Fibroblast of skin of right biceps (primary cell): ENCODE measurements at places on chromosomes 13 and 19.

DNA sequence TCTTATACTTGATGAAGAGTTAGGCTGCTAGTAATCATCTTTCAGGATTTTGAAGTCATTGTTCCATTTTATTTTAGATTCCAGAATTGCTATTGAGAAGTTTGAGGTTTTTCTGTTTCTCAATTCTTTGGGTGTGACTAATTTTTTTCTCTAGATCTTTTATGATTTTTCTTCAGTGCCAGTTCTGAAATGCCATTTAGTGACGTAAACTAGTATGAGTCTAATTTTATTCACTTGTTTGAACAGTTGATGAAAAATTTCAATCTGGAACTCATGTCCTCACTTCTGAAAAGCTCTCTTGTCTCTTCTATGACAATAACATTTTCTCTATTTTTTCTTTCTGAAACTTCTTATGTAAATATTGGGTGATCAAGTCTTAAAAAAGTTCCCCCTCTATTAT is 188.5 kb upstream of the HTR2A start:
- DNase-seq: peak; percentile 67

DNA sequence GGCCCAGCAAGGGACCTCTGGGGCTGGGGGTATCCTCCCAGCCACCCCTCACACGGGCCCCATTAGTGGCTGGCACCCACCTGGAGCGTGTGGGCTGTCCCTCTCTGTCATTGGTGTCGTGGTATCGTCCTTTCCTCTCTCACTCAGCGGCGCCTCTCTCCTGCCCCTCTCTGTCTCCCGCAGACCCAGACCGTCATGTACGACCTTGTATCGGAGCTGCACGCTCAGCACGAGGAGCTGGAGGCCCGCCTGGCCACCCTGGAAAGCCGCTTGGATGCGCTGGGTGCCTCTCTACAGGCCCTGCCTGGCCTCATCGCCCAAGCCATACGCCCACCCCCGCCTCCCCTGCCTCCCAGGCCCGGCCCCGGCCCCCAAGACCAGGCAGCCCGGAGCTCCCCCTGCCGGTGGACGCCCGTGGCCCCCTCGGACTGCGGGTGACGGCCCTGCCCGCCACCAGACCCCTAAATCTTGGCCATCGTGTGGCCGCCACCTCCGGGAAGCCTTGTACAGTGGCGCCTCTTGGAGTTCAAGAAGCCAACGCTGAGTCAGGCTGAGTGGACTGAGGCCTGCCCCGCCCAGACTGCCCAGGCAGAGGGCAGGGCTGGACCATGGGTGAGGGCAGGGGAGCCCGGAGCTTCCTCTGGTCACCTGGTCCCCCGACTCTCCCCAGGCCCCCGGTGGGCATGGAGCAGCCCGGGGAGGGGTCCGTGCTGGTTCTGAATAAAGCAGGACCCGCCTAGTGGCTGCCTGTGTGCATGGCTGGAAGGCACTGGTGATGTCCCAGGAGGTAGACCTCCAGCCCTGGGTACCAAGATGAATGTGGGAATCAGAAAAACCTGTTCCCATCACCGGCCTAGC is 9.8 kb upstream of the ARRDC2 start:
- DNase-seq: no peak

DNA sequence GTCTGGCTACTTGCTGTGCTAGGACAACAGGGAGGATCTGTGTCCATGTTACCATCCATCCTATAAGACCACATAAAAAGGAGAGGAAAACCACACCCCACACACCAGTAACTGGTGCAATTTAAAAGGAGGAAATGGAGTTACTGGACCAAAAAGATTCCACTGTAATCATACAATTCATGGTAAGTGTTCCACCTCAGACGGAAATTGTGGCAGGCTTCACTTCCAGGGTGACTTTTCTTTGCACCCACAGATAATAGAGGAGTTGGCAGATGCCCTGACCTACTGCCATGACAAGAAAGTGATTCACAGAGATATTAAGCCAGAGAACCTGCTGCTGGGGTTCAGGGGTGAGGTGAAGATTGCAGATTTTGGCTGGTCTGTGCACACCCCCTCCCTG is 2.4 kb downstream of the AURKC start:
- no peak for DNase-seq

- DNase-seq: no peak
Observed at GRCh38 chr19:32631381-32631780, 43.6 kb downstream of the ANKRD27 start.

GRCh38 chr13:108957369-108958012 is 328.1 kb downstream of the MYO16 start:
- DNase-seq: peak; percentile 91

DNA sequence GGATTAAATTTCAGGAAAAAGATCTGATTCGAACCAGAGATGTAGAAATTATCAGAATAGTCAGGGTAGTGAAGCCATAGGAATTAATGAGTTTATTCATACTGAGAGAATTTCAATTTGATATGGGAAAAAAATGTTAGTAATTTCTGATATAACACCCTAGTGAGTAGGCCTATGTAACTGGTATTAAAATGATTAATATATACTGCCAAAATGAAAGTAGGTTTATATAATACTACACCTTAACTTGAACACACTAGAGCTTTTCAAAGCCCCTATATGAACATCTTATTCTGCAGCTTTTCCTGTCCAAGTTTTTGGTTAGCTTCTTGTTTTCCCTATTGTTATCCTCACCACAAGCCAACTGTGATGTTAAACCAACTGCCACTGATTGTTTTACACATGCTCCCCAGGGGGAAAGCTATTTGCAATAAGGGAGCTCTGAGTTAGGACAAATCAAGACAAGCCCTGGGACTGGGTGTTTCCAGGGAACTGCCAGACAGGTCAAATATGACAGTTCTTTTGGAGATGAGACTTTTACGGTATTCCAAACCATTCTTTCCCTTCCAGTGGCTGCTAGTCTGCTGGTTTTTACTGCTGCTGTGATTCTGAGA is 45.3 kb downstream of the FNDC3A start:
- peak; percentile 15 for DNase-seq

GRCh38 chr13:37001921-37002250 is 1.3 kb downstream of the EXOSC8 start:
- no peak for DNase-seq

DNA sequence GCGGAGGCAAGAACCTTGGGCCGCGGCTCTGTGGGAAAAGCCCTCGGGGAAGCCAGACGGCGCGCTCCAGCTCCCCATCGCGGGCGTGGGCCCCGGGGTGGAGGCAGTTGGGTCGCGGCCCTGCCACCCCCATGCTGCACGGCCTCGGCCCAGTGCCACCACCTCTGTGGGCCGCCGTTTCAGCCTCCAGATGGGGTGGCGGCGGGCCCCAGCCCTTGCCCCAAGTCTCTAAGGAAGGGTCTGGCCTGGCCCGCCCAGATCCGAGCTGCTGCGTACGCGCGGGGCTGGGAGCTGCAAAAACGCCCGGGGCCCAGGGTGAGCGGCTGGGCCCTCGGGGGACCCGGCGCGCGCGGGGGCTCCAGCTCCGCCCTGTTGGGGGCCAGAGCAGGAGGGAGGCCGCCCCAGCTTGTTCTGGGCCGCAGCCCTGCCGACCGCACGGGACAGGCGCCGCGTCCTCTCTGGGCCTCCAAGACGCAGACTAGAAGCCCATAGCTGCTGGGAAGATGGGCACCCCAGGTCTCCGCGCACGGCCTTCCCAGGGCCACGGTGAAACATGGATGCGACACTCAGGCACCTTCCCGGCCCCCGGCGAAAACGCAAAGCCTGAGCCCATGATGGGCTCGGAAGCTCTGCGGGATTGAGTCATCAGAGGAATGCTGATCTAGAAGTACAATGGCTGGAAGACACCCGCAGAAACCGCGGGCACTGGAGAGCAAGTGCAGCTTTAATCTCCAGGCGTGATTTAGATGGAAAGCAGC is 110.1 kb downstream of the KCTD15 start:
- peak; percentile 34 for DNase-seq

DNA sequence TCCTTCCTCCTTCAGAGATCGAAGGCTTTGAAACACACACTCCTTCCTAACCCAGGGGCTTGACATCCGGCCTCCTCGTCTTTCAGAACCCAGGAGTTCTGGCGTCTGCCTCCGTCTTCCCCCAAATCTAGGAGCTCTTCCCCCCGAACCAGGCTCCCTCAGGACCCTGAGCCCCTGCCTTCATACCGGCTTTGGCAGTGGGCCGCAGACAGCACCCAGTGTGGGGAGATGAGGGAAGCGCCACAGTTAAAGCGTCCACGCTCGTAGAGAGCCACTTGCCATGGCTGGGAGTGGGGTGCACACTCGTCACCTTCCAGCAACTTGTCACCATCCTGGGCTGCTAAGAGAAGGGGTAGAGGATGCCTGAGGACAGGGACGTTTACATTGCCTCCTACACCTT is 3.9 kb upstream of the KLK1 start:
- no peak for DNase-seq

- DNase-seq: no peak
Observed at GRCh38 chr13:103844471-103844870, 778.3 kb upstream of the SLC10A2 start.

DNA sequence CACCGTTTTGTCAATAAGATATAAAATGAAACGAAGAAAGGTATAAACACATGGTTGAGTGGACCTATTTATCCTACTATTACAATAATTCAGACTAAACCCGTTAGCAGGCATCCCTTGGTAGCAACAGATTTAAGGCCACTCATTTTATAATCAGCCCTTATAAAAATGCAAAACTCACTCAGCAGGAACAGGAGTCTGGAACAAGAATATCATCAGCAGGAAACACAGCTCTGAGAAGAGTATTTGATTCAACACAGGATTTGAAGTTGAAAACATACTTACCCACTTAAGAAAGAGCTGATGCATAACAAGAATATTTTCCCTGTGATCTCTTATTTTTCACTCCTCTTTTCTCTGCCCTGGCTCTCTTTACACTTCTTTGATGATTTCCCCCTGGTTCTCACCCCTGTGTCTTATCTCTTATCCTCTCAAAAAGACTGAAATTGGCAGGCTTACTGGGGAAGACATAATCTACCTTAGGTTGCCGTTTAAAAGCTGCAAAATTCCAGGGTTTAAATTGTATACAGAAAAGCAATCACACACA is 1722.7 kb downstream of the SLITRK5 start:
- DNase-seq: no peak

- DNase-seq: no peak
Observed at GRCh38 chr13:41641961-41642360, 184.6 kb downstream of the RGCC start.

- DNase-seq: no peak
Observed at GRCh38 chr13:110397436-110398115, 90.5 kb downstream of the COL4A2 start.

GRCh38 chr13:113953561-113953960 is 20.3 kb downstream of the C13orf46 start:
- no peak for DNase-seq

DNA sequence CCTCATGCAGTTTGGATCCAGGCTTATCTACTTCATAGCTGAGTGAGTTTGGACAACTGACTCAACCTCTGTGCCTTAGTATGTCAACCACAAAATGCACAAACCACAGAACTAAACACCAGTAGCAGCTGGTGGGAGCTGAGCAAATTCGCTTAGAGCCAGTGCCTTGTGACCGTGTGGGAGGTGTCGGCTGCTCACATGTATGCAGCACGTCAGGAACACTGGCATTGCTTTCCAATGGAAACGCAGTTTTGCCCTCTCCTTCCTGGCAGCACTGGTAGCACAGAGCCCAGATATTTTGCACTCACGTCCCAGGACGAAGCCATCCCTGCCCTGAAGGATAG is 8.3 kb upstream of the NTN5 start:
- DNase-seq: peak; percentile 36

DNA sequence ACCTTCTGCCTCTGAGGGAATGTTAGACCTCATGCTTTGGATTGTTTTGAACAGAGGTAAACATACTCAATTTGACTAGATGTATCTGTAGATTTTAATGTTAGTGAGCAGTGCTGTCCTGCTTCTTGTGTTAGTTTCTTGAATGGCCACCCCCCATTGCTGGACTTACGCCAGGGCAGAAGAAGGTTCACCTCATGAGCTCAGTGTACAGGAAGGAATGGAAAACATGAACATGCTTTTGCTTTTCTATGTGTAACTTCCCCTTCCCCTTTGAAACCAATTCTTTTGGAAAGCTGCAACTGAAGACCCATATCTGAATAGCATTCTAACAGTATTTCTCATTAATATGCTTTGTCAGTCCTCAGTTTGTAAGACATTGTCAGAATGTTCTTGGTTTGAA is 32.3 kb downstream of the WASF3 start:
- peak; percentile 67 for DNase-seq
